Stimulated activated CD4-positive, alpha-beta T cell treated with anti-CD3 and anti-CD28 coated beads, Interleukin-15, amount 100 ng/mL, for 48 hours (primary cell): ENCODE measurements at places on chromosomes 4 and X.

- no peak for DNase-seq
These were observed 108.3 kb downstream of the JADE1 start for GRCh38 chr4:128917781-128918180.

DNA sequence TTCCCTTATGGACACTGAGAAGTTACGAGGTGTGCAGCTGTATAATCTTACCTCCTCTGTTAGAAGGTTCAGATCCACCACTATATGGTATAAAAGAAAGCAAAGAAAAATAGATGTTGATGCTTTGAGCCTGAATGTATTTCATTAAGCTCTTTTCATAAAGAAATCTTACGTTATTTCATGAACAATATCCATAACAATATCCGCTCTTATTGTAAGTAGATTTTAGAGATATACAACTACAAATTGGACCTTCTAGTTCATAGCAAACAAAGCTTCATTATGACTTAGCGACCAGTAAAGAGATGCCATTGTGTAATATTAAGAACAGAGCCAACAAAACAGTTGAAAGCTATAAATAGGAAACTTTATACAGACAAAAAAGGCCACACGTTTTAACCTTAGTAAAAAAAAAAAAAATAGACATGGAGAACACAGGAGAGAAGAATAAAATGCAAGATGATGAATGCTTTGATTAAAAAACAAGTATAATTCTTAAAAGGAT is 203.6 kb downstream of the PDGFC start:
- no peak for DNase-seq

DNA sequence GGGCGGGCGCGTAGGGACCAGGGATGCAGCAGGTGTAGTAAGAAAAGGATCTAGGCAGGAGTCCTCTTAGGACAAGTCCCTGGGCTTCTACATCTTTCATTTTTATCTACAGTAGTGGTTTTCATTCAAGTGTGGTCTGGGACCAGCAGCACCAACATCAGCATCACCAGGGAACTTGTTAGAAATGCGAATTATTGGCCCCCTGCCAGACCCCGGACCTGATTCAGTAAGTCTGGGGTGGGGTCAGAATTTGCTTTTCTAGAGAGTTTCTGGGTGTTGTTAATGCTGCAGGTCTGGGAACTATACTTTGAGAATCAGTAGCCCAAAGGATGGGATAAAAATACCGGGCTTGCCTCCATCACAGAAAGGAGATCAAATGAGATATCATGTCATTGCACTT is 1.3 kb upstream of the PCYT1B start:
- DNase-seq, result no peak

- DNase-seq, result no peak
These were observed 46.7 kb downstream of the CXorf49B start for GRCh38 chrX:71809886-71810285.

- DNase-seq, result no peak
These were observed 57.6 kb downstream of the MAPK10 start for GRCh38 chr4:86302251-86302650.

GRCh38 chr4:154126276-154126675 is 337.4 kb upstream of the SFRP2 start:
- DNase-seq, result no peak

GRCh38 chr4:67332627-67333026 is 212.7 kb downstream of the CENPC start:
- no peak for DNase-seq

GRCh38 chr4:126395664-126396063 is 1080.9 kb downstream of the FAT4 start:
- DNase-seq, result no peak

GRCh38 chr4:7050481-7051143 is 7.4 kb downstream of the TADA2B start:
- no peak for DNase-seq

DNA sequence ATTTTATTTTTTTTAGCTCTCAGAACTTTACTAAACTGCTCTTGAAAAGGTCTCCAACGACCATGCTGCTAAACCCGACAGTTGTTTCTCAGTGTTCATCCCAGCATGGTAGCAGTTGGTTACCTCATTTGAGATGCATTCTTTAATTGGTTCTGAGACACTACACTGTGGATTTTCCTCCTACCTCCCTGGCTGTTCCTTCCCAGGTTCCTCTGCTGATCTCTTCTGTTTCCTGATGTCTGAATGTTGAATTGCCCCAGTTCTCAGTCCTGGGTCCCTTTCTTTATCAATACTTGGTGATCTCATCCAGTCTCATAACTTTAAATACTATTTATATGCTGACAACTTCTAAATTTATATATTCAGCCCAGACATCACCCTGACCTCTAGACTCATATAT is 19.1 kb upstream of the TMEM165 start:
- no peak for DNase-seq

GRCh38 chr4:180913750-180914149 is 1329.5 kb upstream of the TENM3 start:
- no peak for DNase-seq

- no peak for DNase-seq
These were observed 16.6 kb downstream of the SOWAHB start for GRCh38 chr4:76881375-76881774.
